Temporal lobe (tissue), 4 donors: ENCODE measurements at places on chromosomes 12 and 14. TPM values are rescaled to one million over a fixed set of nuclear protein-coding genes. Genes with fewer than 3 reads are reported as not detected.

CFAP54 gene
- 4.7 TPM for total RNA-seq

TPPP2 gene
- not detected for total RNA-seq

SLC22A17 gene
- 155 TPM for total RNA-seq

ALDH1L2 gene
- 6.4 TPM for total RNA-seq

CLEC1B gene
- not detected for total RNA-seq

EIF2S1 gene
- 105 TPM for total RNA-seq

NOVA1 gene
- total RNA-seq = 47.9 TPM
